ENCODE measurements at places on chromosomes 1 and 21. TPM values are rescaled to one million over a fixed set of nuclear protein-coding genes. Genes with fewer than 3 reads are reported as not detected.

DNA sequence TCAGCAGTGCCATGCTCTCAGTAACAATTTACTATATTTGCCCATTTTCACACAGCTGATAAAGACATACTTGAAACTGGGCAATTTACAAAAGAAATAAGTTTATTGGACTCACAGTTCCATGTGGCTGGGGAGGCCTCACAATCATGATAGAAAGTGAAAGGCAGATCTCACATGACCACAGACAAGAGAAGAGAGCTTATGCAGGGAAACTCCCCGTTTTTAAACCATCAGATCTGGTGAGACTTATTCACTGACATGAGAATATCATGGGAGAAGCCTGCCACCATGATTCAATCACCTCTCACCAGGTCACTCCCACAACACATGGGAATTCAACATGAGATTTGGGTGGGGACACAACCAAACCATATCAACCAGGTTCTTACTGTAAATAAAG lies 112.1 kb upstream of the C1orf87 start:
- H3K36me3 ChIP-seq, result no peaks in the 10 kb centered on the region
- no peak overlapping the region for H3K27ac ChIP-seq
- no peaks in the 10 kb centered on the region for H3K4me1 ChIP-seq

Gene FCER1A
- not detected for total RNA-seq

Gene LCE2A
- not detected for total RNA-seq

- H3K4me3 ChIP-seq, result no peak overlapping the region
- DNase-seq, result no peak
- no peaks in the 10 kb centered on the region for H3K36me3 ChIP-seq
- no peaks in the 10 kb centered on the region for H3K4me1 ChIP-seq
- H3K27me3 ChIP-seq, result peaks cover 2% of the 10 kb centered on the region
These were observed 666.2 kb upstream of the CAMK1G start for GRCh38 chr1:208917281-208917680.

DNA sequence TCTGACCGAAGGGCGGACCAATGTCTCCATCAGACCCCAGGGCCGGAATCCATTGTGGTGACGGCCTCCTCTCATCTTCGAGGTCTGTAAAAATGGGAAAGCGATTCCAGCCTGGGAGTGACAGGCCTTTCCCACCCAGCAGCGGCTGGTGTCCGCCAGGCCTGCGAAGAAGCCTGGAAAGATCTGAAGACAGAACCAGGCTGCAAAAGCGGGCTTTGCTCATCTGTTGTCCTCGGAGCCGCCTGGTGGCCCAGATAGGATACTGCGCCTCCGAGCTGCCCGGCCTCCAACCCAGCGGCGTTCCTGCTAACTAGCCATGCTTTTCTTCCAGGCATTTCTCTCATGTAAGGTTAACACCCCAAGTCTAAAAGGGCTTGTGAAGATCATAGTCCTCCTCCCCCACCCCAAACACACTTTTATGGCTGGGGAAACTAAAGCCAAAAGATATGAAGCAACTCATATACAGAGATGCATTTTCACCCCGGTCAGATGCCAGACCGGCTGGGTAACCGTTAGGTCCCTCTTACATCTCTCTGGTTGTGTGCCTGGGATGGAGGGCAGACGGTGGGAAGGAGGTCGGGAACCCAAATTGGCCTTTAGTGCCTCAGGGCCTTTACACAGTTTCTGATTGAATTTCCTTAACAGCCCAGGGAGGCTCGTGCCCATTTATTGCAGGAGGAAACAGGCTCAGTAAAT lies 1.9 kb upstream of the DHRS3 start:
- H3K27ac ChIP-seq, result peak overlapping the region; percentile 68
- H3K4me1 ChIP-seq, result peaks cover 35% of the 10 kb centered on the region
- H3K4me3 ChIP-seq, result peak overlapping the region; percentile 97
- H3K36me3 ChIP-seq, result peaks cover 7% of the 10 kb centered on the region
- H3K27me3 ChIP-seq, result no peaks in the 10 kb centered on the region
- peak; percentile 87 for DNase-seq

Gene NCF2
- 14.0 TPM for total RNA-seq

Gene AKNAD1
- not detected for total RNA-seq

DNA sequence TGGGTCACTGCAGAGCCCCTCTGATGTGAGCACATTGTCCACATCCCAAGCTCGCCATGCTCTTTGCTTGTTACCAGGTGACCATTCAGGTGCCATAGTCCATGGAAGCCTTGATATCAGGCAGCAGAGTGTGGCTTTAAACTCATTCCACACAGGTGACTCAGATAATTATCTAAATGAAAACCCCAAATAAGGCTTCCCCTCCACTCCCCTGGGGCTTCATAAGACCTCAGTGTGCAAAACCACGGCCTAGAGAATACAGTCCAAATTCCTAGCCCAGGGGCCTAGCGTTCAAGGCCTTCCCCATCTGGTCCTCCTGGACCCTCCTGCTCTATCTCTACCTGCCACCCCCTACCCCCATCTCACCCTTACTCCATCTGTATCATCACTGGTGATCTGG lies 97.1 kb downstream of the ARHGEF10L start:
- H3K36me3 ChIP-seq, result no peaks in the 10 kb centered on the region
- no peaks in the 10 kb centered on the region for H3K4me1 ChIP-seq

Gene FAM177B
- not detected for total RNA-seq

DNA sequence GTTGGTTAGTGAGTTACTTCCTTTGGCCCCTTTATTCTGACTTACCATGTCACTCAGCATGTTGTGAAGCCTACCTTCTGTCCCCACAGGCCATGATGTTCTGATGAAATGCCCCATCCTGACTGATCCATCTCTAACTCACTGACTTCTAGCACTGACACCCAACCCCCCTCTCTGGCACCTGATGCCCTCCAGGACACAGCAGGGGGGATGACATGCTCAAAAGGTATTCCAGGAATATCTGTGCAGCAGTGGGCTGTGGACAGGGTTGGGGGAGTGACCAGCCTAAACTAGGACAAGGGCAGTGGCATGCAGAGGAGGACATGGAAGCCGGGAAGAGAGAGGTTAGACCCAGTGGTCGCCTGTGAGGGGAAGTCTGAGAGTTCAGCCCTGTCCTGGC lies 25.5 kb downstream of the SYT2 start:
- H3K4me3 ChIP-seq, result no peak overlapping the region
- no peak overlapping the region for H3K27ac ChIP-seq
- no peak for DNase-seq
- H3K4me1 ChIP-seq, result no peaks in the 10 kb centered on the region

Gene DMBX1
- total RNA-seq, result not detected

DNA sequence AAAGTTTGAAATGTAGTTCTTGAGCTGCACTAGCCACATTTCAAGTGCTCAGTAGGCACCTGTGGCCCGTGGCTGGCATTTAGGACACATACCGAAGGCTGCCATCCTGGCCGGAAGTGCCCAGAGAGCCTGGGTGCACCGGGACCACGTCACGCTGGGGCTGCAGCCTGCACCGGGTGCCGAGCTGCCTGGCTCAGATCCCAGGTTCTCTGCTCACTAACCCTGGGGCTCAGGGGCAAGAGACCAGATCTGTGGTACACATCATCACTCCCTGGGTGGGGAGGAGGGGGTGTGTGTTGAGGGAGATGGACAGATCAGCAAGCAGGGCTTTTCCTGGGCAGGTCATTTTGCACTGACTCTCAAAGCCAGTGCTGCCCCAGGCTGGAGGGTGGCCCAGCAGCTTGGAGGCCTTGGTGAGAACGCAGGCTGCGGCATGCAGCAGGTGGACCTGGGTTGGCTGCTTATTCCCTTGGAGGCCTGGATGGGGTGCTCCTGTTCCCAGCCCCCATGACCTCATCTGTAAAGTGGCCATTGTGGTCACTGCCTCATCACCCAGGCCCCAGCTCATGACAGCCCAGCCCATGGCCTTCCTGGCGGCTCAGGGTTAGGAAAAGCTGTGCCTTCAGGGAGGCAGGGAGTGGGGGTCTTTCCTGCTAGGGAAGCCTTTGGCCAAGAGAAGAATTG lies 23.6 kb downstream of the TMEM201 start:
- DNase-seq, result no peak
- H3K36me3 ChIP-seq, result peaks cover 4% of the 10 kb centered on the region
- no peaks in the 10 kb centered on the region for H3K4me1 ChIP-seq
- no peaks in the 10 kb centered on the region for H3K27me3 ChIP-seq

Gene DENND1B
- total RNA-seq, result 9.7 TPM

Measured in activated naive CD4-positive, alpha-beta T cell treated with anti-CD3 and anti-CD28 coated beads for 36 hours (primary cell).